ENCODE measurements at places on chromosomes 4 and X. TPM values are rescaled to one million over a fixed set of nuclear protein-coding genes. Genes with fewer than 3 reads are reported as not detected.

- peaks cover 48% of the 10 kb centered on the region for H3K4me1 ChIP-seq
- no peak overlapping the region for H3K4me3 ChIP-seq
- peaks cover 35% of the 10 kb centered on the region for H3K36me3 ChIP-seq
These were observed 81.1 kb downstream of the FAT1 start for GRCh38 chr4:186642530-186642929.

- H3K27ac ChIP-seq, result no peak overlapping the region
- no peak for DNase-seq
- no peaks in the 10 kb centered on the region for H3K36me3 ChIP-seq
- no peaks in the 10 kb centered on the region for H3K4me1 ChIP-seq
These were observed 38.3 kb downstream of the AFAP1 start for GRCh38 chr4:7901311-7901885.

DNA sequence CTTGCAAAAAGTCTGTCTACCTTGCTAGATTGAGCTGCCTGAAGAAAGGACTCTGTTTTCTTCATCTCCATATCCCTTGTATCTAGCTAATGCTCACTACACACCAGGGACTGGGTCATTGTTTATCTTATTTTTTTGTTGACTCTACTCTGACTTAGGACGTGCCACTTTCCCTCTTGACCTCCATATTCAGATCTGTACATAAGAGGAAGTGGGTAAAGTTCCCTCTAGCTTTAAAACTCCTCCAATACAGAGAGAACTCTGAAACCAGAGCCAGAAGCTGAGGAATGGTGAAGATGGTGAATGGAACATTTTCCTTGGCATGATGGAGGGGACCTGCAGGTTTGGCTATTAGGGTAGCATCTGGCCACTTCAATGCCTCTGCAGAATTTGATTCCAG lies 2026.1 kb upstream of the TENM3 start:
- no peaks in the 10 kb centered on the region for H3K27me3 ChIP-seq
- H3K4me1 ChIP-seq, result no peaks in the 10 kb centered on the region
- no peak for DNase-seq
- no peak overlapping the region for H3K27ac ChIP-seq

DNA sequence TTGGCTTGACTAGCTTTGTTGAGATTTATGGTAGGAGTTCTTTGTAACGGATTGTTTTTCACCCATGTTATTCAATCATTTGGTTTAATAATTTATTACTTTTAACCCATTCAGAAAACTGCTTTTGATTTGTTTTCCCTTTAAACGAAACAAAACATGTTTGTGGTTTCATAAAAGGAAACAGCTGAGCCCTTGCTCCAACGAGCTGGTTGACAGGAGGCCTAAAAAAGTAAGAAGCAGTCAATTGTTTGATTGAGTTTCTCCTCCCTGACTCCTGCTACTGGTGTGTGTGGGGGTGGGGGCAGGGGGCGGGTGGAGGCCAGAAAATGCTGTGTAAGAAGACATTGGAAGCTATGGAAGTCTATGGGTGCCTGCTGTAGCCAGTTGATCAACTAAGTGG lies 102.8 kb downstream of the CHRDL1 start:
- H3K27ac ChIP-seq, result no peak overlapping the region
- no peak overlapping the region for H3K4me3 ChIP-seq
- H3K36me3 ChIP-seq, result no peaks in the 10 kb centered on the region
- H3K27me3 ChIP-seq, result peaks cover 29% of the 10 kb centered on the region
- no peaks in the 10 kb centered on the region for H3K4me1 ChIP-seq
- DNase-seq, result no peak

DNA sequence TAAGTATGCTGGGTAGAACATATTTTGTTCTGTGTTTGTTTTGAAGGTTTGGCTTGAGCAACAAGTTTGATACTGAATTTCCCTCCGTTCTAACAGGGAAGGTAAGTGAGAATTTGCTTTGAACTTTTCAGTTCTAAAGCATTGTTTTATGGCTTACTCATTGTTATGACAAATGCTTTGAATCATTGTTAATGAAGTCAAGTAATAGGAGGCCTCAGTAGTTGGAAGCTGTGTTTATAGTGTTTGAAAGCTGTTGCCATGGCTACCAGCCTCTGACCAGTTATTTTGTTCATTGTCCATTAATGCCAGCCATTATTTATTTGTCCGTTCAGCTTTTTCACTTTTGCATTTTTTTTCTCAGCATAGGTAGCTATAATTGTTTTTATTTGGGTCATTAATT lies 14.4 kb downstream of the CHIC1 start:
- H3K27me3 ChIP-seq, result no peaks in the 10 kb centered on the region

DNA sequence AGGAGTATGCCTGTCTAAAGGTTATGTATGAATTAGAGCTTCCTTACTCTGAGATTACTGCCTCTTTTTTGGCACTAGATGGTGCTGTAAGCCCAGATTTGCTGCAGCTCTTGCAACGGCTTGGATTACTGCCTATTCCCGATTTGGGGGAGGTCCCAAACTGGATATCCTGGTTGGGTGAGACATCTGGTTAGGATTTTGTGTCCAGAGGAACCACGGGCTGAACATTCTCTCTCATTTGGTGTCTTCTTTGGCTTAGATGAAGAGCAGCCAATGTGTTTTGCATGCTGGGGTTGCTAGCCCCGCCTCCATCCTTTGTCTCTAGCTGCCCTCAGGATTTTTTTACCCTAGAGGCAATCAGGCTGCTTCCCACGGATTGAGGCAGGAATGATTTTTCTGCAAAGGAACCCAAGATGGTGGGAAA lies 31.9 kb downstream of the F8A1 start:
- peak overlapping the region; percentile 33 for H3K4me3 ChIP-seq
- no peak overlapping the region for H3K27ac ChIP-seq
- no peaks in the 10 kb centered on the region for H3K36me3 ChIP-seq
- H3K27me3 ChIP-seq, result no peaks in the 10 kb centered on the region

DNA sequence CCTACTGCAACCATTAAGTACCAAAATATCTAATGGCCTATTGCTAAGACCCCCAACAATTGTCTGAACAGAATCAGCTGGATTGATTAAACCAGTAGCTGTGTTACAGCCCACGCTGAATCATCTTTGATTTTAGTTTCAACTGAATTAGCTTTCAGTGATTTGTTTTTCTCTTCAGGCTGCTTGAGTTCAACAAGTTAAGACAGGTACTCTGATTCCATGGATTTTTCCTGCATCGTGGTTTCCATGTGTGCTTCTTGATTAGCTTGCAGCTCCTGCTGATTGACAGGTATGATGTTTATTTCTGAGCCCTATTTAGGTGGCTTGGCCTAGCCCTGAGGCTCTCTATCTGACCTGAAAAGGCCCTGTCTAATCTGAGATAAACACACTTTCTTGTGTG lies 91.3 kb downstream of the GUCY2F start:
- H3K27ac ChIP-seq, result no peak overlapping the region
- no peak overlapping the region for H3K4me3 ChIP-seq
- H3K27me3 ChIP-seq, result peaks cover 28% of the 10 kb centered on the region
- H3K36me3 ChIP-seq, result no peaks in the 10 kb centered on the region
- H3K4me1 ChIP-seq, result no peaks in the 10 kb centered on the region

DNA sequence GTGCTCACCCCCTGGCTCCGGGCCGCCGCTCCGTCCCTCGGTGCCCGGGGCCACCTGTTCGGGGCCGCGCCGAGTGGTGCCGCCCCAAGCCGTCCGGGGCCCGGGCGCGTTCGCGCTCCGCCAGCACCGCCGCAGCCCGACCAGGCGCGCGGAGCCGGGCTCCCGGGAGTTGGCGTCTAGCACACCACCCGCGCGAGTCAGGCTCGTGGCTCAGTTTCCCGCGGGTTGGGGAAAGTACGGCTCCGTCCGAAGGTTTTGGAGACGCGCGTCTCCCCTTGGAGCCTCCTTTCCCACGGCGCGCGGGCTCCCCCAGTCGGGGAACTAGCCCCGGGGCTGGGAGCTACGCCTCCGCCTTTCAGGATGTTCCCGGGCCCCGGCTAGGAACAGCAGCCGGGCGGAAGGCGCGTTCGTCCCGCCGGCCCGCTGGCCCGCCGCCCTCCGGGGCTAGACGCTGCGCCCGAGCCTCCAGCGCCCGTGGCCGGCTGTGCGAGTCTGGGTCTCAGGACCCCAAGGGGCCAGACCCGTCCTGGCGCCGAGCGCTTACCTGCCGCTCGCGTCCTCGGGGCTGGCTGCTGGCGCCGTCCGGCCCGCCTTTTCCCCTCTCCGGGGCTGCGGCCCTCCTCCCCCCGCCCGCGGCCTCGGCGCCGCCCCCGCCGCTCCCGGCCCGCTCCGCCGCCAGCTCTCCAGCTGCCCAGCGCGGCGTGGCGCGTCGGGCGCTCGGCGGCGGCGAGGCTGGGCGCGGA lies at the start of gene ADGRG2:
TSS of gene ADGRG2 (minus strand) at position 571 of the 743 bp plus-strand sequence. CDS start 53,634 bp downstream, outside the sequence.
- DNase-seq, result peak; percentile 62
- no peak within 1 kb of the TSS for H3K27ac ChIP-seq
- peak within 1 kb of the TSS; percentile 28 for H3K4me3 ChIP-seq
- peaks cover 62% of the 10 kb centered on the region for H3K27me3 ChIP-seq
- H3K4me1 ChIP-seq, result no peaks in the 10 kb centered on the region

DNA sequence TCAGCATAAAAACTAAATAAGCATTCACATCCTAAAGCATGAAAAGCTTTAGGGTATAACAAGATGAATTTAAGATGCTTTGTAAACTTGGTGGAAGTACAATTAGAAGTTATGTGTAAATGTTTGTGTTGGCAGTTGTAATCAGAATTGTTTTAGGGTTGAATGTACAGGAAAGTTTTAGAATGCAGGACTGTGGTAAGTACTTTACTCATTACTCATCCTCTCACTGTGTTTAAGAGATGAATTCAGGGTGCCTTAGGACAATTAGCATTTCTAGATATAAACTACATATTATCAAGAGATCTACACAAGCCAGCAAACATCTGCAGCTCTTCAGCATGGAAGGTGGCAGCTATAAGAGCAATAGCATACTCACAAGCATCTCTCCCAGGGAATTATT lies 77.5 kb upstream of the ELOVL6 start:
- H3K4me1 ChIP-seq, result peaks cover 14% of the 10 kb centered on the region
- H3K4me3 ChIP-seq, result no peak overlapping the region
- H3K27ac ChIP-seq, result no peak overlapping the region
- no peaks in the 10 kb centered on the region for H3K27me3 ChIP-seq

DNA sequence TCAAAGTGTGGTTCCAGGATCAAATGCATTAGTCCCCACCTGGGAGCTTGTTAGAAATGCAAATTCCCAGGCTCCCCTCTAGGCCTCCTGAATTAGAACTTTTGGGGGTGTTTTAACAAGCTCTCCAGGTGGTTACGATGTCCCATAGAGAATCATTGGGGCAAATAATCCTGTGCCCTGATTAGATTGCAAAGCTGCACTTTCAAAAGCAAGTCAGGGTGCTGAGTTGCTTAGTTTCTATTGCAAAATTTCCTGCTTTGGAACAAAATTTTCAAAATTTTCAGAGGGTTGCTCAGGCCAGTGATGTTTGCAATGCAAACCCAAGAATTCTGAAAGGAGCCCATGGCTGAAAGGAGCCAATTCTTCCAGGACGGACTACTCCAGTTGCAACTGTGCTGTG lies 71.0 kb downstream of the MGST2 start:
- H3K36me3 ChIP-seq, result no peaks in the 10 kb centered on the region
- no peaks in the 10 kb centered on the region for H3K27me3 ChIP-seq
- H3K27ac ChIP-seq, result no peak overlapping the region
- H3K4me3 ChIP-seq, result no peak overlapping the region
- DNase-seq, result no peak
- peaks cover 9% of the 10 kb centered on the region for H3K4me1 ChIP-seq

DNA sequence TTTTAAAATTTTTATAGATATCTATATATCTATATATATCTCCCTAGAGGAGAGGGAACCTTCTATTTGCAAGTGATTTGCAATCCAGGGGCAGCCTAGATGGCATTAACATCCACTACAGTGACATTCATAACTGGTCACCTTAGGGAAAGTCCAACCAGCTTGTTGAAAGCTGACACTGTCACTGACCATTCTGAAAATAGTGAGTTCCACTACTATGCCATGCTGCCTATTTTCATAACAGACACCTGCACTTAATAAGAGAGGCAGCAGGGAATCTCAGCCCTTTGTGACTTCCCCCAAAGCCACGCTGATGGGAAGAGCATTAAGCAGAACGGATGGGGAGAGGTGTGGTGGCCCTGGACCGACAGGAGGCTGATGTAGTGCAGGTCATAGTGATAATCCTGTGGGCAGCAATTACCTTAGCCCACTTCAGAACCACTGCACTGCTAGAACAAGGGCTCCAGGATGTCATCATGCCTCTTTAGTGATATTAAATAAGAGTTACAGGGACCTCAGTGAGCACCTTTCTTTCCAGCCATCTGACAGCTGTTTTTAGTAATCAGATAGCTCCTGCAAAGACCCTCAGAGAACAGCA lies 51.3 kb downstream of the GPRIN3 start:
- H3K27ac ChIP-seq, result no peak overlapping the region
- no peaks in the 10 kb centered on the region for H3K36me3 ChIP-seq
- no peak for DNase-seq
- H3K4me3 ChIP-seq, result no peak overlapping the region
- no peaks in the 10 kb centered on the region for H3K4me1 ChIP-seq
- H3K27me3 ChIP-seq, result no peaks in the 10 kb centered on the region

GRCh38 chr4:48024522-48024921 lies 8.0 kb downstream of the NIPAL1 start:
- H3K4me3 ChIP-seq, result no peak overlapping the region
- peaks cover 17% of the 10 kb centered on the region for H3K4me1 ChIP-seq
- no peak for DNase-seq
- no peak overlapping the region for H3K27ac ChIP-seq

GRCh38 chr4:79874197-79874596 lies 198.8 kb downstream of the ANTXR2 start:
- no peaks in the 10 kb centered on the region for H3K4me1 ChIP-seq
- DNase-seq, result no peak
- H3K27ac ChIP-seq, result no peak overlapping the region
- no peak overlapping the region for H3K4me3 ChIP-seq

The CTAG1A gene
- total RNA-seq, result not detected

The PLA2G12A gene
- 45.0 TPM for total RNA-seq

The SPANXA2 gene
- not detected for total RNA-seq

The HSPA4L gene
- 17.8 TPM for total RNA-seq

The PCSK1N gene
- total RNA-seq, result 53.3 TPM

The MAGEA2B gene
- total RNA-seq, result not detected

The SORCS2 gene
- not detected for total RNA-seq

The PRRG1 gene
- total RNA-seq, result 26.1 TPM
